ENCODE measurements at places on chromosomes 4 and X.

DNA sequence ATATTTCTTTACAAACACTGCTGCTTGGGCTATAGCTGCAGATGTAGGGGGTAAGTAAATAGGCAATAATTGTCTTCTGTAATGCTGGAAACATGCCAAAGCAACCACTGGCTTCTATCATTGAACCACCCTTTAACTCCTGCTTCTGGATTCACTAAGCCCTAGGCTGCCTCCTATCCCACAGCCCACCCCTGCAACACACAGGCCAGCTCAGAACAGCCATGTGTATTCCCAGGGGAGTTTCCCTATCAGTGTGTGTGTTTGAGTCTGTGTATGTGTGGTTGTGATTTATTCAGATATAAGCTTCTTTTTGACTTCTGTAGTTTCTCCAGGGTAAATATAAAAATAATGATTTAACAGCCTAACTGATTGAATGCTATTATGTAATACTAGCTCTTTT, 291.3 kb downstream of the PCDH10 start:
- peak; percentile 0 for DNase-seq

DNA sequence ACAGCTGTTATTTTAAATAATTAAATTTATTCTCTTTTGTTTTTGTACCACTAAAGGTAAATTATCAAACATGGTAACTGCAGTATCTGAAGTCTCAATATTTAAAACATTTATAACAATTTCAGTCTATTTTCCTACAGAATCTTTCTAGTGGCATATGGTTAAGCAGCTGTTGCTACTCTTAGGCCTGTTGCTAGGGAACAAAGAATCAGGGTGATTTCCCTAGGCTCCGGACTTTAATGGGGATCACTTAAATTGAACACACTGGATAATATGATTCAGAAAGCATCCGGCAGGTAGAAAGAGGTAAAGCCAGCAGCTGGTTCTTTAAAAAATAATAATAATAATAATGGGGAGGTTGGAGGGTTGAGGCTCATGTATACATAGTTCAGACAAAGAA, 17.6 kb downstream of the FBXO8 start:
- DNase-seq, result no peak

DNA sequence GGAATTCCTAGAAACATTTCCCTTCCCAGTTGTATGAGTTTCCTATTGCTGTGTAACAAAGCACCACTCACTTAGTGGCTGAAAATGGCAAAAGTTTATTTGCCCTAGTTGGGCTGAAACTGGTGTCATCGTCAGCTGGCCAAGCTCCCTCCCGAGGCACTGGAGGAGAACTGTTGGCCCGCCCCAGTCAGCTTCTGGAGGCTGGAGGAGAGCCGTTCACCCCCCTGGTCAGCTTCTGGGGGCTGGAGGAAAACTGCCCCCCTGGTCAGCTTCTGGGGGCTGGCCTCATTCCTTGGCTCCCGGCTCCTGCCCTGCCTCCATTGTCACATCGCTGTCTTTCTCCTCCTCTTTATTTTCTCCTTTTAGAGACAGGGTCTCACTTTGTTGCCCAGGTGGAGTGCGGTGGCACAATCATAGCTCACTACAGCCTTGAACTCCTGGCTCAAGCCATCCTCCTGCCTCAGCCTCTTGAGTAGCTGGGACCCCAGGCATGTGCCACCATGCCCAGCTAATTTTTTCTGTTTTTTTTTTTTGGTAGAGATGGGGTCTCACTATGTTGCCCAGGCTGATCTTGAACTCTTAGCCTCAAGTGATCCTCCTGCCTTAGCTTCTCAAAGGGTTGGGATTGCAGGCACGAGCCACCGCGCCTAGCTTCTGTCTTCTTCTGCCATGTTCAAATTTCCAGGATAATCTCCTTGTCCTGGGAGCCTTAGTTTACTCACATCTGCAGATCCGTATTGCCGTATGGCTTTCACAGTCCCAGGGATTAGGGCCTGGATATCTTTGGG, 3.2 kb downstream of the RGS12 start:
- no peak for DNase-seq

DNA sequence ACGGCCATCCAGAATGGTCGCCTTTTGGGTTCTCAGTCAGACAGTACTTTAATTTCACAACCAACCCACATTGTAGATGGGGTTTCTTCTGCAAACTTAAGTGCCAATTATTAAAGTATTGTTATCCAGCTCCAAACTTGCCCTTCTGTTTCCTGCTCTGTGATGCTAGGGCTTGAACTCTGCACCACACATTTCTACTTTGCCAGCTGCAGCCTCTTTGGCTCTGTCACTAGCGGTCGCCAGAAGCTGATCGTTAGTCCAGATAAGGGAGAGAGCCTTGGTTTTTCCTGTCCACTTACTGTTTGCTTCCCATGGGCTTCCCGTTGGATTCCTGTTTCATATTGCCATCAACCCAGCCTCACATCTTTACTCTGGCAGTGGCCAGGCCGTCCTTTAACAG, 196.6 kb downstream of the ASB9 start:
- DNase-seq, result no peak

DNA sequence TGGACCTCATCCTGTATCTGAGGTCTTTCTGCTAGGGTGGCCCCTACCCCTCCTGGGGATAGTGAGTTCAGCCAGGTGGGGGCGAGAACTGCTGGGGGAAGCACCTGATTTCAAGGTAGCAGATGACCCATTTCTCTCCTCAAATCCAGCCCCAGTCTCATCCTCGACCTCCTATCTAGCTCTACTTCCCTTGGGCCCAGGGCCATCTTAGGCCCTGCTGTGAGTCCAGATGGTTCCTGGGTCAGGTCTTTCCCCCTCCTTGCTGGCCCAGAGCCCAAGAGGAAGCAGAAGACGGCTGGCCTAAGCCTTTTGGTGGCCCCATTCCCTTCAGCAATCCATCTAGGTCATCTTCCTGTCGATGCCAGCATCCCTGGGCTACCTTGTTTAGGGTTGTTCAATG, 3.3 kb downstream of the CDK16 start:
- no peak for DNase-seq

DNA sequence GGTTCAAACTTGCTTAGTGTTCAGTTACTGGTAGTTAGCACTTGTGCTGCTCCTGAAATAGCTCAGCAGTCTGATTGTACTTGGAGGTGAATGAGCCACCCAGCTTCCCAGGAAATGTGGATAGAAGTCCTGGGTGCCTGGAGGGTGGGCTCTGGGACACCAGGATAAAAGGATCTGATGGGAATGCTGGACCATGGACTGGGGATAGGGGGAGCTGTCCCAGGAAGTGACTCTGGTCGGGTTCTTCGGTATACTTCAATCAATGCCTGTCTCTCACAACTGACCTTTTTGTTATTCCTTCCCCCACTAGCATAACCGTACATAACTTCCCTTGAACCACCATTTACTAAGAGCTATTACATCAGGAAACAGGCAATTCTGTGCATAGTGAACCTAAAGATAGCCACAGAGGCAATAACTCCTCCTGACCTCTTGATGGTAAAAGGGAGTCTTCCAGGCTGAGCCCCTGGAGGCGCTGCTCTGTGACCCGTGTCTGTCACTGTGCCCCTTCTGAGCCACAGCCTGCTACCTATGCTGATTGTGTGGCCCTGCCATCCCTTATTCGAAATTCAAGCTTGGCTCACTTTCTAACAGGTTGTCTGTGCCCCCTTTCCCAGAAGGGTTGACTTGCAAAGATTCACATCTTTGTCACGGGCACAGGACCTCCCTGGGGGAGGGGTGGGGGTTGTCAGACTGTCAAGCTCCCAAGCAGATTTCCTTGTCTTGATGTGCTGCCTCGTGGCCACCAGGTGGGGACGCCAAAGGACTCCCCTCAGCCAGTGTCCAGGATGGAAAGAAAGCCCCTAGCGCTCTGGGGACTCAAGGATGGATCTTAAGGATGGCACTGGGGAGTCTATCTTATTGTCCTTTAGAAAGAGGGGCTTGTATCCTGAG, 24.5 kb upstream of the WDR1 start:
- DNase-seq, result no peak

GRCh38 chr4:61580721-61581377, 380.7 kb downstream of the ADGRL3 start:
- DNase-seq, result no peak

- DNase-seq, result peak; percentile 43
Measured at GRCh38 chrX:107619885-107620322, 8.4 kb upstream of the PRPS1 start.

DNA sequence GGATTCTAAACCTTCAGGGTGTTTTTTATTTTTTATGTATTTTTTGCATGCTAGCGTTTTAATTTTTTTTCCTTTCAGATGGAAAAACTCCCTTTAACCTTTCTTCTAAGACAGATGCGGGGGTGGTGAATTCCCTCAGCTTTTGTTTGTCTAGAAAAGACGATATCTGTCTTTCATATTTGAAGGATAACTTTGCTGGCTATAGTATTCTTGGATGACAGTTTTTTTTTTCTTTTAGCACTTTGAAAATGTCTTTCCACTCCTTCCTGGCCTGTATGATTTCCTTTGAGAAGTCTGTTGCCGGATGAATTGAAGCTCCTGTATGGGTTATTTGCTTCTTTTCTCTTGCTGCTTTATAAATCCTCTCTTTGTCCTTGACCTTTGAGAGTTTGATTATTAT, 26.6 kb downstream of the PSAPL1 start:
- no peak for DNase-seq

DNA sequence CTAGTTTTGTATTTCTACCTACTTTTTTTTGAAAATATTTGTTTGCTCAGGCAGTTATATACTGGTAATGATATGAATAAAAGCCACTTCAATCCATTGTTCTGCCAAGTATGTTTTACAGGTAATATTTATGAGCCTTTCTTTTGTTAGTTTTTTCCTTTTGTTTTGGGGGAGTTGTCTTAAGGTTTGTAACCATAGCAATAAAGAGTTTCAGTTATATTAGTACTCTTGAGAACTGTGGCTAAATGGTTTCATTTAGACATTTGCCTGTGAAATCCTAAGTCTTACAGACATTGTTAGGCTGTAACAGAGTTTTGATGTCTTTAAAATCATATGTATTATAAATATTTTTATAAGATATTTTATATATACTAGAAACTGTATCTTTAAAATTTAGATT, 150.1 kb downstream of the DIPK2B start:
- DNase-seq, result no peak

- no peak for DNase-seq
Measured at GRCh38 chr4:15037923-15038541, 35.8 kb downstream of the CPEB2 start.

GRCh38 chrX:115372152-115372551, 82.6 kb downstream of the LUZP4 start:
- peak; percentile 73 for DNase-seq

DNA sequence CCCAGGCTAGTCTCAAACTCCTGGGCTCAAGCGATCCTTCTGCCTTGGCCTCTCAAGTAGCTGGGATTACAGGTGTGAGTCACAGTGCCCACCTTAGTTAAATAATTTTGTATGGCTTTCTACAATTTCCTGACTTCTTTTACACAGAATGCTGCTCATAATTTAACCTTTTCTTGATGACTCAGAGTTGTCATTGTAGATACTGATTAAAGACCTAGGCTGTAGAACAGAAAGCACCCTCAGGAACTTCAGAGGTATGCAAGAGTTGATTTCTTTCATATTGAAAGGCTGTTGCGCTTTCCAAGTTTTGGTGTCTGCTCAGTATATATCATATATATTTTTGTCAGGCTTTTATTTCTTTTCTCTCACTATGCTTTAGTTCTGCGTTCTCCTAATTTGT, 21.1 kb upstream of the GPR34 start:
- DNase-seq, result no peak

DNA sequence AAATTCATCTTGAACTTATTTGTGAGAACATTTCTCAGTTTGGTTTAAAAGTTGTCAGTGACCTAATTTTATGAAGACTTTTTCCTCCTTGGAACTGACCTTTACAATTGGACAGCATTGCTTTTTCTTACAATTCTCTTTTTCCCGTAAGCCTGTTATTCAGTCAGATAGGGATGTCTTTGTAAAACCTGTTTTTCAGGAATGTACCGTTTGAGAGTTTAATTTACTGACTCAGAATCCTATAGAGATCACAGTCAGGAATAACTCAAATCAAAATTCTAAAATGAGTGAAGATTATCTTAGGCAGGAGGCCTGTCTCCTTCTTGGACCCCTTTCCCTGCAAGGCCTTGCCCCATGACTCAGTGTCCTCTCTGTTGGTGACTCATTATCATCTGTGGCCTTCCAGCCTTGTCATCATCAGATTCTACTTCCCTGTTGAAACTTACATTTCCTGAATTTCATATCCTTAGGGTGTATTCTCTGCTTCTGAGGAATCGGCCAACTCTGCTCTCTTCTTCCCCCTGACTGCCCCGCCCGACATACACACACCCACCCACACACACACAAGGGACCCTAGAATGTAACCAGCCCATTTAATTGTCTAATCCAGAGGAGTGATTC, 99.8 kb downstream of the ARHGAP10 start:
- peak; percentile 76 for DNase-seq

- no peak for DNase-seq
Measured at GRCh38 chr4:71473541-71474240, 134.9 kb downstream of the SLC4A4 start.

DNA sequence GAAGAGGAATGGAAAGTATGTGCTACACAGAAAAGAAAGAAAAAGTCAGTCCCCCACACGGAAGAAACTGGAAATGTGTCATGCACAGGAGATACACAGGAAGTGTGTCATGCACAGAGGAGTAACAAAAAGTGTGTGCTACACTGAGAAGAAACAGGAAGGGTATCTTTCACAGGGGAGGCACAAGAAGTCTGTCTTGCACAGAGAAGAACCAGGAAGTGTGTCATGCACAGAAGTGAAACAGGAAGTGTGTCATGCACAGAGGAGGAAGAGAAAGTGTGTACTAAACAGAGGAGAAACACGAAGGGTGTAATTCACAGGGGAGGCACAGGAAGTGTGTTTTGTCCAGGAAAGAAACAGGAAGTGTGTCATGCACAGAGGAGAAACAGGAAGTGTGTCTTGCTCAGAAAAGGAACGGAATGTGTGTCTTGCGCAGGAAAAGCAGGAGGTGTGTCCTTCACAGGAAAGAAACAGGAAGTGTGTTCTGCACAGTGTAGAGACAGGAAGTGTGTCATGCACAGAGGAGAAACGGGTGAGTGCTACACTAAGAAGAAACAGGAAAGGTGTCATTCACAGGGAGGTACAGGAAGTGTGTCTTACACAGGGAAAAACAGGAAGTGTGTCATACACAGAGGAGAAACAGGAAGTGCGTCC, 527.2 kb upstream of the PRKX start:
- DNase-seq, result no peak

DNA sequence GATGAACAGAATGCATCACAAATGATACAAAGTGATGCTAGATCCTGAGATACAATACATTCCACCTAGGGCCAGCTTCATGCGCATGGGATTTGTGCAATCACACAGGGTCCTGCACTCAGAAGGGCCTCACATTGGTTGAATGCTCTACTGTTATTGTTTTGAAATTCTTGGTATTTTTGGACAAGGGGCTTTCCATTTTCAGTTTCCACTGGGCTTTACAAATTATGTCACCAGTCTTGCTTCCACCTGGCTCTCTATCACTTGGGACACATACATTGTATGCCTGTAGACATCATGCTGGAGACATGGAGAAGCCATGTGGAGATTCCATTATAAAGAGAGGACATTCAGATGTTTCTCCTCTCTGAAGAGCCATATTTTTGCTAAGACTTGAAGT, 155.8 kb downstream of the NAA11 start:
- no peak for DNase-seq

GRCh38 chrX:109398833-109399232, 83.1 kb downstream of the GUCY2F start:
- peak; percentile 25 for DNase-seq
